HFFc6 (cell line): ENCODE measurements at places on chromosomes 5 and 9. TPM values are rescaled to one million over a fixed set of nuclear protein-coding genes. Genes with fewer than 3 reads are reported as not detected.
A peak's percentile ranks its signal among the peaks of the same experiment; 100 is the strongest.

DNA sequence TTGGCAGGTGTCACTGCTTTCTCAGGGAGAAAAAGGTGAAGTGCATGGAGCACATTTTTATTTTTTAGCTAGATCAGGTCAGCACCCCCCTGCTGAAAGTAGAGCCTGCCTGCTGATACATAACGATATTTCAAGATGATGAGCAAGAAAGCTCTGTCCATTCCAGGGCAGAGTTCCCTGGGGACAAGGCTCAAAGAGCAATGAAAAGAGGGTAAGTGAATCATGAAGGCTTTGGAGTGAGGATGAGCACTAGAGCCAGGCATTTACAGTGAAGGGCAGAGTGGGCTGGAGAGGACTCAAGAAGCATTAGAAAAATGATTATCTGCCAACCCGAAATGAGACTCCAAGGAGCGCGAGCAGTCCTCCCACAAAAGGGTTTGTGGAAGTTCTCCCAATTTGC, 345.7 kb downstream of the TLE4 start:
- no peak for DNase-seq

DNA sequence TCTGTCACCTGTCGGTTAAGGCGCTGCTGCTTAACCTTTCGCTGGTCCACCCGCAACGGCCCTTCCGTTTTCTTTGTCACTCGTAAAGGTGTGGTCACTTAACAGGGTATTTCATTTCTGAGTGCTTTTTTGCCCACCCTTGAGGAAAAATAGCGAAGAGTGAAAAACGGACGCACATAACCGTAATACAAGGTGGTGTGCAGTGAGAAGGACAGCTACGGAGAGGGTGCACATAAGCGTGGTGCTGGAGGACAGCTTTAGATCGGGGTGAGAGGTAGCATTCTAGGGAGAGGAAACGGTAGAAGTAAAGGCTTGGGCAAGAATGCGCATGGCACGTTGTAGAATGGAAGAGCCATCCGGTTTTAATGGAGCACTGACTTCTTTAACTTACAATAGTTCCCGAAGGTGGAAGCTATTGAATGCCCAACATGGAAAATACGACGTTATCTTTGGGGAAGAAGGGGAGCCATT, 761 bp downstream of the CCT5 start:
- peak; percentile 36 for DNase-seq

Gene LCN1
- total RNA-seq, result not detected in 3 replicates

GRCh38 chr9:104750185-104750767, 2.8 kb downstream of the NIPSNAP3A start:
- DNase-seq, result no peak

DNA sequence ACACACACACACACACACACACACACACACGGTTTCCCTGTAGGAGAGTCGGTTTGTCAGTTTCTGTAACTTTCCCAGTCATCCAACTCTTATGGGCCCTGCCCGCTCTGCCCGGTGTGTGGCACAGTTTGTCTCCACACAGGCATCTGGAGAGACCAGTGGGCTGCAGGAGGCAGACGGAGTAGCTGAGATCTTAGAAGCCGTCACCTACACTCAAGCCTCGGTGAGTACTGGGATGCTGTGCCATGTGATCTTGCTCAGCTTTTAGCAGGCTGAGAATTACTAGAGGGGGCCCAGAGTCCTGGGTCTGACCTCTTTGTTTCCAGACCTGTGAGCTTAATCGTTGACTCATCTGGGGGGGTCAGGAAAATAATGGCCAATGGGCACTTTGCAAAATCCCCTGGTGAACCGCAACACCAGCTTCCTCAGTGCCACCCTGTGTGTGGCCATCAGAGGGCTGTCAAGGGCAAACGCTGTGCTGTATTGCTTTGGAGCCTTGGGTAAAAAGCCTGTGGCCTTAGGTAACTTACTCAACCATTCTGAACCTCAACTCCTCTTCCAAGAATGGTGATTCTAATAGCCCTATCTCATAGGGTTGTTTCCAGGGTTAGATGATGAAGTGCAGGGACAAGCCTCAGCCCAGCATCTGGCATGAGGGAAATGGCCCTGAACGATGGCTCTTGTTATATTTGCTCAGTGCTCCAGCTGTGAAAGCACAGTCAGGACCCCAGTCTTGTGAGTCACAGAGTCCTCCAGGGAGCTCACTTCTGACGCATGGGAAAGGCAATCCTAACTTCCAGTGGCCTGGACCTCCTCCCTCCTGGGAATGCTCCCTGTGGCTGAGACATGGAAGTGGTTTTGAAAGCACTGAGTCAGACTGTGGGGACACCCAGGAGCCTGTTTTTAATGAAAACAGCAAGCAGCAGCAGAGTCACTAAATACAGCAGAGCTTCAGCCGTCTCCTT, 45.6 kb downstream of the COL15A1 start:
- peak; percentile 98 for DNase-seq

GRCh38 chr5:123176224-123176937, 87.3 kb downstream of the PRDM6 start:
- peak; percentile 30 for DNase-seq

DNA sequence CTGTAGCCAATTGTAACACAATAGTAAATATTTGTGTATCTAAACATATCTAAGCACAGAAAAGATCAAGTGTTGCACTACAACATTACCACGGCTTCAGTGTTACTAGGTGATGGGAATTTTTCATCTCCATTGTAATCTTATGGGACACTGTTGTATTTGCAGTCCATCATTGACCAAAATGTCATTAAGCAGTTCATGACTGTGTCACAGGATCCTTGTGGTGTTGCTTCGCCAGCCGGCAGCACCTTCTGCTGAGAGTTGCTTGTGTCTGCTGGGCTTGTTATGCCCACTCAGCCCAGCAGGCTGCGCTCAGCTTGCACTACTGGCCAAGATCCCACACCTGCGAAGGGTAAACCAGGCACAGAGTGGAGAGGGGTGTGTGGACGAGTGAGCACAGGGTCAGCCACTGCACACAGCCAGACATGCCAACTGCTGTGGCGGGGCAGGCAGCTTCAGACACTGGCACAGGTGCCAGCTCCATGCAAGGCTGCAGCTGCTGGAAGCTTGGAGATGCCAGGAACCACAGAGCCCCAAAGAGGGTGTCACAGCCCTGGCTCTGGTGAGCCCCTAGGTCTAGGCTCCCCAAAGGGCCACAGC, 273.7 kb downstream of the CETN3 start:
- no peak for DNase-seq

DNA sequence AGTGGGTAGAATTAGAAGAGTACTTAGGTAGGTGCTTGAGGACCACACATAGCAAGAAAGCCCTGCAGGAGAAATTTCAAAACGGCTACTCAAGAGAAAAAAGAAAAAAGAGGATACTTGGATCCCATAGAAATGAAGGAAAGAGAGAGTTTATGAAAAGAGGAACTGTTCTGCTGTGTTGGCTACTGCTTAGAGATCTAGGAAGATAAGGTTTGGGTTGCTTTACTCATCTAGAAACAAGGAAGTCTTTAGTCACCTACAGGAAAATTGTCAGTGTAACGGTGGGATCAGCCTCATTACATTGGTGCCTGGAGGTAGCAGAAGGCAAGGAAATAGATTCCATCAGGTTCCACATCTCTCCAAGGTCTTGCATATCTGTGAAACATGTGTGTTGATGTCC, 14.8 kb upstream of the C5orf46 start:
- no peak for DNase-seq

DNA sequence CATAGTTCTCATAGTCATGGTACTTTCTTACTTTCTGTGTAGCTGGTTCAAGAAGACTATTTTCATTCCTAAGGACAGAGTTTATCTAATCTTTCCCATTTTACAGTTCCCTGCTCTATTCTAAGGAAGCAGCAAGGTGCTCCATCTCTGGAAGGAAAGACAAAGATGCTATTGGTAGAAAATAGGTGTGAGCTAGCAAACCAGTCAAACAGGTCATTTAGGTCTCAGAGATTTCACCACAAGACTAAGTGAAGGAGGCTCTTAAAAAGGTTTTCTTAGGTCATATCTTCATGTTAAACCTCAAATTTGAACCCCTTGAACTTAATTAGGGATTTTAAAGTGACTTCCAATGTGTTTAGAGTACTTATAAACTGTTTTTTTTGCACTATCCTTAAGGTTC, 62.6 kb downstream of the ADAMTSL1 start:
- DNase-seq, result no peak

GRCh38 chr9:34556949-34557348, 32.6 kb downstream of the CNTFR start:
- no peak for DNase-seq

Gene PCDHA2
- not detected in 2 replicates for total RNA-seq

Gene CYSRT1
- total RNA-seq, result 0.32 to 1.2 TPM (median 0.71 TPM) in 3 replicates

DNA sequence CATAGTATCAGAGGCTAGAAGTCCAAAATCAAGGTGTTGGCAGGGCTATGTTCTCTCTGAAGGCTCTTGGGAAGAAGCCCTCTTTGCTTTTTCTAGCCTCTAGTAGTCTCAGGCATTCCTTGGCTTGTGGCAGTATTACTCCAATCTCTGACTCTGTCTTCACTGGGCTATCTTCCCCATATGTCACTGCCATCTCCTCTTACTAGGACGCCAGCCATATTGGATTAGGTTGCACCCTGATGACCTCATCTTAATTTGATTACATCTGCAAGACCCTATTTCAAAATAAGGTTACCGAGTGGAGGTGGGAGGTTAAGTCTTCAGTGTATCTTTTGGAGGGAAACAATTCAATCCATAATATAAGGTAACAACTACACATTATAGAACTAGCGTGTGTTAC, 21.3 kb upstream of the EBF1 start:
- no peak for DNase-seq

Gene NTRK2
- total RNA-seq, result 0.16 to 0.98 TPM (median 0.57 TPM) in 3 replicates

DNA sequence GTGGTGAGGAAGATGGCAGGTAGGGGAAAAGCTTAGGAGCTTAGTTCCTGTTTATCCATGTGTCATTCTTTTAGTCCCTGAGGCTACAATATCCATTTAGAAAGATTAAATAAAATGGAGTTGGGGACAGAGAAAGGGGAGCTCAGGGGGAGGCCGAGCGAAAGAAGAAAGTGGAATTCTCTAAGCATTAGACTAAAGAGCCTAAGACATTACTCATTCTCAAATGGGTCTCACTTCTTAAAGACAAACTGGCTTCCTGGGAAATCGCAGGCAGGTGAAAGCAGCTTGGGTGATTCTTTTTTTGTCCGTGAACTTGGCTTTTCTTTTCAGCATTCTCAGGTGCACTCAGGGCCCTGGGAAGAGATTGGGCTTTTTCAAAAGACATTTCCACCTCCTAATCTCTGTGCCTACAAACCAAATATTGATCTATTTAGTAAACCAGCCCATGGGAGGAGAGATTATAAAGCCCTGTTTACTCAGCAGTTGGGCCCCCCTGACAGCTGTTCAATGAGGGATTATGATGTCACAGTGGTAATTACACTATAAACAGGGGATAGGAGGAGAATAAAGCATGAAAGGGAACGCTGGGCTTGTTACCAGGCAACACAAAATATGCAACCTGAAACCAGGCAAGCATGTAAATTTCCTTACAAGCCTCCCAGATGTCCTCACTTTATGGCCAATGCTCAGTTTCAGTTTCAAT, 584.0 kb downstream of the ACTL7B start:
- DNase-seq, result peak; percentile 52

Gene FLT4
- total RNA-seq, result not detected in 3 replicates

GRCh38 chr5:39167141-39167971, 52.0 kb downstream of the FYB1 start:
- DNase-seq, result peak; percentile 27

Gene PCDHB14
- 1.8 to 3.3 TPM (median 2.9 TPM) in 3 replicates for total RNA-seq

GRCh38 chr9:122060481-122060880, 32.6 kb downstream of the TTLL11 start:
- no peak for DNase-seq

- DNase-seq, result no peak
Observed at GRCh38 chr5:124895236-124895635, 148.8 kb upstream of the ZNF608 start.

DNA sequence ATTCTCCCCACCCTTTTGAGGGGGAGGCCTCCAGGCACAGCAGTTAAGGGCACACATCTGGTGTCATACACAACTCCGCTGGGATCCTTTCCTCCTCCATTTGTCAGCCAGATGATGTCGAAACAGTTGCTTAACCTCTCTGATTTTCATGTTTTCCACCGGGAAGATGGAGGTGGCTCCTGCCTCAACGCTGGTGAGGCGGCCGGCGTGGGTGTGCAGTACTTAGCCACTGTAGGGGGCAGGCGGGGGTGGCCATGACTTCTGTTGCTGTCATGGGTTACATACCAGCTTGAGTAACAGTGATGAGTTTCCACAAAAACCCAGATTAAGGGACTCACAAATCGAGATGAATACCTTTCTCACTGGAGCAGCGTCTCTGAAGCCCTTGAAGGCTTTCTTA, 63.1 kb upstream of the EPB41L4B start:
- no peak for DNase-seq
